ENCODE measurements at places on chromosomes 4 and X.

DNA sequence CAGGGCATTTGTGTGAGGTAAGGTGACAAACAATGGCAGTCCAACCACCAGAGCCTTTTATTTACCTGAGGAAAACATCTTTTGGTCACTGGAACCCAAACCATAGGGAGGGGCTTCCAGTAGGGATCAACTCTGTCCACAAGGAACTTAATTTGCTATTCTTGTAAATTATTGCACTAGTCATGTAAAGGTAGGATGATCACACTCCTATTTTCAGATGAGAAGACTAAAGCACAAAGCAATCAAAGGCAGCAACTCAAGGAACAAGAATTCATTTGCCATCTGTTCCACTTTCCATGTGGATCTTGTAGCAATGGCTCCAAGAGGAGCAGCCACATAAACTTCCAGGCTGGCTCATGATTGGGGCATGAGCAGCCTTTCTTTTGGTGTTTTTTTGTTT is 35.3 kb downstream of the CD99L2 start:
- DNase-seq = no peak

DNA sequence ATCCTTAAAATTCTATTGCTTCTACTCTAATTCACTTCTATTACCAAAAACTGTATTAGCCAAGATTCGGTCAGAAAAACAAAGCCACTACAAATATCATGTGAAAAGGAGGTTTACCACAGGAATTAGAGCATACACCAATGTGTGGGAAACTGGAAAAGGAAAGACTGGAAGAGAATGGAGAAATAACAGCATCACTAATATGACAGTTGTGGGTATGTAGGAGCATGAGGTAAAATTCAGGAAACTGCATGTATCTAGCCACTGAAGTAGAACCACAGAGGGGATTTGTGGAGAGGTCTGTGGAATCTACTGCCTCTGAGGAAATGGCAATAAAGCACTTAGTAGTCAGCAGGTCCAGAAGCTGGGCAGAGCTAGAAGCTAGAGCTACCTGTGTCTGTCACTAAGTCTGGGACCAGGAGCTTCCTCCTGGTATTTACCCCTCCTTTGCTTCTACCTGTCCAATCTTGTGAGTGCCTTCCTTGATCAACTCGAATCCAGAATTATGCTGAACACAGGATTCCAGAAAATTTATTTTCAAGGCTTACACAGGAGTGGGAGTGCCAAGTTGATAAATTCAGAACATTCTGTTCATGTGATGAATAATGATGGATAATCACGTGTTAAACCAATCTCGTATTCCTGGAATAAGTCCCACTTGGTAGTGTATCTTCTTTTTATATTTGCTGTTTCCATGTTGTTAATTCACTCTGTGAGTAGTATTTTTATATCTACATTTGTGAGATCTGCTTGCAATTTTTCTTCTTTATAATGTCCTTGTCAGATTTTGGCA is 52.6 kb downstream of the NAF1 start:
- DNase-seq = no peak

GRCh38 chrX:145199078-145199477 is 48.2 kb upstream of the SPANXN1 start:
- DNase-seq = no peak

- DNase-seq = no peak
Measured at GRCh38 chrX:3268829-3269228, 77.6 kb downstream of the MXRA5 start.

GRCh38 chrX:121333942-121334341 is 286.5 kb downstream of the GLUD2 start:
- no peak for DNase-seq

GRCh38 chrX:74534569-74535038 is 79.8 kb downstream of the RLIM start:
- DNase-seq = no peak

DNA sequence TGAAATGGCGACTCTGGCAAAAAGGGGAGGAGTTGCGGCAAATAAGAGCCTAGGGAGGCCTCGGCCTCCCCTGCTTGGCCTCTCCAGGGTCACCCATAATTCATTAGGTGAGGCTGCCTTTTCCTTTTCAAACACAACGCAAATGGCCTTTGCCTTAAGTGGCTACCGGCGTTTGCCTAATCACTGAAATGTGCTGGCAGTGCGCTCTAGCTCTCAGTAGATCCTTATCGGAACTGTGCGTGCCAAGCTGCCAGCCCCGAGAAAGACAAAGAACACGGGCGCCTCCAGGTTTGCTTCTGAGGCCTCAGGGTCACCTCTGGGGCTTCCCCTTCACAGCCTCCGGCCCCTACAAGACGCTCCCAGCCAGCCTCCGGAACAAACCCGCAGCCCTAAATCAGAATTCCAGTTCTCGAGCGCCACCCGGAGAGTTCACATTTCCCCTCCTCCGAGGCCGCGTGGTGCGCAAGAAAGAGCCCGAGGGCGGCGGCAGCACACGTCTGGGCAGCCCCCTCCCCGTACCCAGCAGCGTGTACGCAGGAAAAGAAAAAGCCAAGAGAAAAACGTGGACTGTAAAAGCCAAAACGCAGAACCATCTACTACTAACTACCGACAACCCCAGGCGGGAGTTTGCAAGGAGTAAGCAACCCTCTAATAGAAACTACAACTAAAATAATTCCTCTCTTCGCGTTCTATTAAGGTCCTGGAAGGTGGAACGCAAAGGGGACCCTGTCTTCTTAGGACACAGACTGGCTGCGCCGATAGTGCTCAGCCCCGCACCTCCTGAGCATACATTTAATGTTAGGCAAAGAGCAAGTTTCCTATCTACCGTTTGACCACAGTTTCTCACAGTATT is 76.5 kb upstream of the BCOR start:
- DNase-seq = peak; percentile 47

GRCh38 chrX:73964579-73964978 is 339.4 kb upstream of the ZCCHC13 start:
- DNase-seq = no peak

DNA sequence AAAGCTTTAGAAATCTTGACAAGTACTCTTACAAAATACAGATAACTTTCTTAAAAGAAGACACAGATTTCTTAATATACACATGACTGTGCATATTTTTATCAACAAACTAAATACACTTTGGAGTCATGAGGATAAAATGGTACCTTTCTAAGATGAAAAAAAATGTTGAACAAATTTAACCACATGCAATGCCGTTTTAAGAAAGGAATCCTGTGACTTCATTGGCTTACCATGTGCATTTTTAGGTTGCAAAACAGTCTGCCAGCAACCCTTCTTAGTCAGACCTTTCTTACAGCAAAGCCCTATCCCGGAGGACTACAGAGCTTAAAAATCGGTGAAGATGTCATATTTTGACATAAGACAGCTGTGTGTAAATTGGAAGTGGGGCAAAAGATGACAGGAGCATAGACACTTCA is 51.7 kb downstream of the GASK1B start:
- no peak for DNase-seq

DNA sequence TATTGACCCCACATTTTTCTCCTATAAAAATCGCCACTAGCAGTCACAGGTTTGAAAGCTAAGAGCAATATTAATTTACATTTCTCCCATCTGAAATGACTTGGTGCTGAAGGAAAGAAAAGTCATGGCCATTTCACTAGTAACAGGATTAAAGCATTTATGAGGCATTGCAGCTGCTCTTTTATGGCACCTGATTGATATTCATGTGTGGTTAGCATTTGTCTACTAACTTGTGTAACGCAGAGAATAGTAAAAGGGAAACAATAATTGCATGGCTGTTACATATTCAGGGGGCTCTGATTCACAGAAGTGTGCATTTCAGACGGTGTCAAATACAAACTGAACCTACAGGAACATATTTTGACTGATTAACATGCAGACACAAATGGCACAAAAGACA is 5.2 kb downstream of the PCDH19 start:
- DNase-seq = no peak

DNA sequence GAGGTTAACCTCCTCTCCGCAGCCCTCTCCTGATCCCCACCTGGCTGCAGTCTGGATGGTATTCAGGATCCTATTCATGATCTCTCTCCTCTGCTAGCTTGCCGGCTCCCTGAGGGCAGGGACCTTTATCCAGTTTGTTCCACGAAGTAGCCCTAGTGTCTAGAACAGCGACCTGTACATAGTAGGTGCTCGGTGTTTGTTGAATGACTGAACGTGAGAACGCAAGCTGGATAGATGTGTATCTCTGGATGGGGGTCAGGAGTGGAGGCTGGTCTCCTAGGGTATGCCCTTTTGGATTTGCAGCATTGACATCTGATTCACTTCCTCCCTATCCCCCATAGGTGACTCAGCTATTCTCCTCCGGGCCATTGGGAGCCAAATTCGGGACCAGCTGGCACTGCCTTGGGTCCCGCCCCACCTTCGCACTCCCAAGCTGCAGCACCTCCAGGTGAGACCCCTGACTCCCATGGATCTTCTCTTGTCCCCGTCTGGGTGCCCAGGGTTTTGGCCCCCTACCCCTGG is 7.3 kb downstream of the CCDC22 start:
- no peak for DNase-seq
